ENCODE measurements at places on chromosomes 11 and 22.

DNA sequence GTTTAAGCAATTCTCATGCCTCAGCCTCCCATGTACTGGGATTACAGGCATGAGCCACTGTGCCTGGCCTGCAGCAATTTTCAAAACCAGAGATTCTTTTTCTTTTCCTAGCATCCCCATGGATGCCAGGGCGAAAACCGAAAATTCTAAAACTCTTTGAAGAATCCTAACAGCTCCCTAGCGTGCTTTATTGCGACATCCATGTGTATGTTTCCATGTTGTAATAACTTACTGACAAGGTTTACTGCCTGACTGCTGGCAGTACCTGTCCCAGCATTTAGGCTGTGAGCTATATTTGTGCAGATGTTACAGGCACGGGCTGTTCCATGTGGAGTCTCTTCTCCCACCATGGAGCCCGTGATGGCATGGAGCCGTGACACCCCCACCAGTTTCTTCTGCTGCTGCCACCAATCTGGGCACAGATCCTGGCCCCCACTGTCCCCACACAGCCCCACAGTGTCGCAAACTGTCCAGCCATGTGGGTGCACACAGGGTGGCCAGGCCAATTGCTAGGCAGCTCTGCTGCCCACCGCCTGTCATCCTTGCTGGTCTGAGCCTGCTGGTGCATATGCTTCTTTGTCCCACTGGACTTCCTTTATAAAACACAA lies 7.1 kb upstream of the TAB1 start:
- DNase-seq, result no peak

DNA sequence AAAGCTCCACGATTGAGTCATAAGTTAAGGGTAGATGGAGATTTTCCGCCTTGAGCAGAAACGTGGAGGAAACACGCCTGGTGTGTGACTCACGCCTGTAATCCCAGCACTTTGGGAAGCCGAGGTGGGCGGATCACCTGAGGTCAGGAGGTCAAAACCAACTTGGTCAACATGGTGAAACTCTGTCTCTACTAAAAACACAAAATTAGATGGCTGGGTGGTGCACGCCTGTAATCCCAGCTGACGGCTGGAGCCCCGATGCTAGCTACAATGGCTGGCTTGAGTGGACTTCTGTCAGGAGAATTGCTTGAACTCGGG lies 17.3 kb upstream of the DGCR8 start:
- DNase-seq, result no peak

DNA sequence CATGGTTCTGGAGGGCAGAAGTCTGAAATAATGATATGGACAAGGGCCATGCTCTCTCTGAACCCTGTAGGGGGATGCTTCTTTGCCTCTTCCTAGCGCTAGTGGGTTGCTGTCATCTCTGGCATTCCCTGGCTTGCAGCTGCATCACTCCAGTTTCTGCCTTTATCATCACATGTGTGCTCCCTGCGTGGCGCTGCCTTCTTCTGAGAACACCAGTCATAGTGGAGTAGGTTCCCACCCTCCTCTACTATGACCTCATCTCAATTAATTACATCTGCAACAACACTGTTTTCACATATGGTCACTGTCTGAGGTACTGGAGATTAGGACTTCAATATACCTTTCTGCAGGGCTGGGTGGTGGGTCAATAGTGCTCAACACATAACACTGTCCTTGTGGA lies 402.3 kb upstream of the NARS2 start:
- no peak for DNase-seq

- no peak for DNase-seq
Observed at GRCh38 chr22:50019316-50019715, 6.8 kb upstream of the IL17REL start.

GRCh38 chr11:100855466-100856067 lies 168.5 kb downstream of the ARHGAP42 start:
- DNase-seq, result no peak

DNA sequence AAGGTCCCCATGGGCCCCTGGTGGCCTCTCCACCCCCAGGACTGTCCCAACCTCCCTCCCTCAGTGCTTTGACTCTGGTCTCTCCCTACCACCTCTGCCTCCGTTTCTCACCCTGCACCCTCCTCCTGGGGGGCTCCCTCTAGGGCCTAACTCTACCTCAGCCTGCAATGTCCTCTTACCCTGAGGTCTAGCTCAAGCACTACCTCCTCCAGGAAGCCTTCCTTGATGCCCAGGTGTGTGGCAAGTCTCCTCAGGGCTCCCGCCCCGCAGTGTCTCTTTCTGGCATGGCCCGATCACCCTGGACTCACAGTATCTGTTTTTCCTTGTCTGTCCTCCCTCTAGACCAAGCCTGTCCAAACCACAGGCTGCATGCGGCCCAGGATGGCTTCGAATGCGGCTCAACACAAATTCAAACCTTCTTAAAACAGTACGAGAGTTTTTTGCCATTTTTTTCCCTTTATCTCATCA lies 90.8 kb downstream of the PHF21B start:
- DNase-seq, result no peak

DNA sequence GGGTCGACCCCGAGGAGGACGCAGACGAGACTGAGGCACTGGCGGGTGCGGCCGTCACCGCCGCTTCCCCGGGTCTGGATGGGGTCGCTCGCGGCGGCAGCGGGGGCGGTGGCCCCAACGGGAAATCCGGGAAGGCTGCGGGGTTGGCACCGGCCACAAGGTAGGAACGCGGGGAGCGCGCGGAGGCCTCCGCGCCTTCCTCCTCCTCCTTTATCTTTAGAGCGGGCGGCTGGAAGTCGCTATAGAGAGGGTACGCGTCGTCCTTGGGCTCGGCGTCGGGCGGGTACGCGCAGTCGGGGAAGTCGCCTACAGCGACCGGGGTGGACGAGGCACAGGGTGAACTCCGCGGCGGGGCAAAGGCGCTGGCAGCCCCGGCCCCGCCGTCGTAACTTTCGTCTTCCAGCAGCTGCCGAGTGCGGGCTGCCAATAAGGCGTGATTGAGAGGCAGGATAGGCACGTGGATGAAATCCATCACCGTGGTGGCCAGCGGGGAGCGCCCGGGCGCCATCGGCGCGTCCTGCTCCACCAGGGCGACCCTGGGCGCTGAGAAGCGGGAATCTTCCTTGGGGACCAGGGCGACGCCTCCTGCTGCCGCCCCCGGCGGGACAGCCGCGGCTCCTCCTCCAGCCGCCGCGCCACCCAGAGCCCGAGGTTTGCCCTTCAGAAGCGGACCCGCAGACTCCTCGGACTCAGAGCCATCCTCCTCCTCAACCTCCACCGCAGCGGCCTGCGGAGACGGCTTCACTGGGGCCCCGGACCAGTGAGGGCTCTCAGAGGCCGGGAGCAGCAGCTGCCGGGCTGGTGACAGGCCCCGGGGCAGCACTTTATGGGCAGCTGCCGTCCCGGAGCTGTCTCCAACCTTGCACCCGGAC lies 1.7 kb downstream of the PGR start:
- DNase-seq, result peak; percentile 67

GRCh38 chr11:96082002-96082899 lies 158.3 kb upstream of the MTMR2 start:
- DNase-seq, result no peak

- no peak for DNase-seq
Observed at GRCh38 chr11:59224351-59224928, 11.7 kb upstream of the MPEG1 start.

GRCh38 chr11:73295241-73295995 lies 12.7 kb upstream of the ARHGEF17 start:
- peak; percentile 80 for DNase-seq

DNA sequence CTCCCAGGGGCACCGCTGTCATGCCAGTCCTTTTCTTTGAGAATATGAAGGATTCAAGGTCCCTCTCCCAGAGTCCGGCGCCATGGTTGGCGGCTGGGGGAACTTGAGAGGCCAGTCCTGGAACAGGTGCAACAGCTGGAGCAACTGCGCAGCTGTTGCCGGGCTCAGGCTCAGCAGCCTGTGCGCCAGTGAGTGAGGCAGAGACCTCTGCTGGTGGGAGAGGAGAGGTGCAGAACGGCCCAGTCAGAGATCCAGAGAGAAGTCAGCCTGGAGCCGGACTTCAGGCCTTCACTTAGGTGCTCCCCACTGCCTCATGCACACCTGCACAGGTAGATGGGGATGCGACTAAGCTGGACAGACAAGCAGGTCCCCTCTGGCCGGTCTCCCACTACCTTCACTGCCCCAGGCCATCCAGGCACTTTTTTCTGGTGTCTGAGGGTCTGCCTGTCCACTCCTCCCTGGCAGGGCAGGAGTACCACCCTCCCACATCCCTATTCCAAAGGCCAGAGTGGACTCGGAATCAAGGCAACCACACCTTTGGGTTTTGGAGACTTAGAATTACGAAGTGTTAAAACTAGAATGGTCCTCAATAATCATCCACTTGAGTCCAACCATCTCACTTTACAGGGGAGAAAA lies 4.6 kb downstream of the CHRDL2 start:
- peak; percentile 89 for DNase-seq
